ENCODE measurements at places on chromosomes 2 and 18.

DNA sequence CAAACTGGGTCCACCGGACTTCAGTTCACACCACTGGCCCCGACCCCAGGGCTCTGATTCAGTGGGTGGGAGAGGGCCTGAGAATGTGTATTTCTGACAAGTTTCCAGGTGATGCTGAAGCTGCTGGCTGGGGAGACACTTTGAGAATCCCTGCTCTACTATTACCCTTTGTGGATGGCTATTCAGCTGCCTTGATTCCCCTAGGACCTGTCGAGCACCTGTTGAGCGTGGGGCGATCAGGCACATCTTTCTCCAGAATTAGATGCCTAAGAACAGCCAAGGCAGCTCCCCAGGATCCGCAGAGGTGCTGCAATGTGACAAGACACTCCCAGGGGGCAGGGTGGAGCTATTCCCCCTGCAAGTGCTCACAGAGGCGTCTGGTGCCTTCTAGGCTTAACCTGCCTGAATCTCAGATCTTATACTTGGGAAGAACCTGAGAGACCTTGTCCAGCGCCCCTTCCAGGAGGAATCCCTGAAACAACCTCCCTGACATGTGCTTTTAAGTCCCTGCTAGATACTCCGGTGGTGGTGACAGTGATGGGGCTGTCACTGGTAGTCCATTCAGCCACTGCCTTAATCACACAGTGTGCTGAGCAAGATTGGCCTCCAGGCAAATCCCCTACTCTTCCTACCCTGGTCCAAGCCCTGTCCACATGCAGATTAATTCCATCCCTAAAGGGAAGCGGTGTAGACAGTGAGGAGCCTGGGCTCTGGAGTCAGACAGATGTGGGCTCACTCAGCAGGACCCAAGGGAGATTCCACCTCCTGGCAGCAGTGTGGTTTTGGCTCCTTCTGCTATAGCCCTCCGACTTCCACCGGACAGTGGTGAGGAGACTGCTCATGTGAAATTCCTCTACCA lies 43.4 kb upstream of the OTOF start:
- no peak for DNase-seq

DNA sequence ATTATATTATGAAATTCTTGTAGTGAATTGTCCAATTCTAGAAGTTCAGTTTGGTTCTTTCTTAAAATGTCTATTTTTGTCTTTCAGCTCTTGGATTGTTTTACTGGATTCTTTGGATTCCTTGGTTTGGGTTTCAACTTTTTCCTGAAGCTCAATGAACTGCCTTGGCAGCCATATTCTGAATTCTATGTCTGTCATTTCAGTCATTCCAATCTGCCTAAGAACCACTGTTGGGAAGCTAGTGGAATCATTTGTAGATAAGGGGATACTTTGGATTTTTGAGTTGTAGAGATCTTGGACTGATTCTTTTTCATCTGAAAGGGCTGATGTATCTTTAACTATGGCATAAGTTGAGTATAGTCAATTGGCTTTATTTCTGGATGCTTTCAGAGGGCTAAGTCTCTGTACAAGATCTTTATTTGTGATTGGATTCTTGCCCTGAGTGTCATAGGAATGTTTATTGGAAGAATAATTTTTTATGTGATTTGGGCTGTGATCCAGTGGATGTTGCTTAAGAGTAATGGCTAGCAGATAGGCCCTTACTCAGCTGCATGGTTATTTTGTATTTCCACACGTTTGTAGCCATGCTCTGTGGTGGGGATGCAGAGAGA lies 42.3 kb downstream of the SERPINB7 start:
- no peak for DNase-seq

GRCh38 chr2:221124532-221125240 lies 447.4 kb downstream of the EPHA4 start:
- DNase-seq, result no peak

DNA sequence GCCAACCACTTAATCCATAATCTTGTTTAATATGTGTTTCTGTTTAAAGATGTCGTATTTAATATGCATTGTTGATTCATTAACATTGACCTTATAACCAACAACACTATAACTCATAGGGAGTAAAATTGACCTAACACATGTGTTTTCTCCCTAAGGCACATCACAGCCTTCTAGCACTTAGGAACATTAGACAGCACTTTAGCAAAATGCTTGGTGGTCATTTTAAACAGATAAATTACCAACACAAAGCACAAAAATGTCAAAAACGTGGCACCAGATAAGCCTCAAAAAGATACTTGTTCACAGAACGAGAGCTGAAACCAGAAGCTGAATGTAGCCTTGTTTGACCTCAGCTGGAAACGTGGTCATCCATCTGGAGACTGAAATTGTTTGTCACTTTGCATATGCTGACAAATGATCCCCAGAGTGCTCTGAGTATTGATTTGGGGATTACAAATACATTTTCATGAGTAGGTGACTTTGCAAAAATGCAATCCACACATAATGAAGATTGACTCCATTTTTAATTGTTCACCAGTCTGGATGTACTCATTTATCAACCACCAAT lies 139.2 kb downstream of the CCDC102B start:
- no peak for DNase-seq

- no peak for DNase-seq
Measured at GRCh38 chr18:48915626-48916425, 34.9 kb downstream of the SMAD7 start.

DNA sequence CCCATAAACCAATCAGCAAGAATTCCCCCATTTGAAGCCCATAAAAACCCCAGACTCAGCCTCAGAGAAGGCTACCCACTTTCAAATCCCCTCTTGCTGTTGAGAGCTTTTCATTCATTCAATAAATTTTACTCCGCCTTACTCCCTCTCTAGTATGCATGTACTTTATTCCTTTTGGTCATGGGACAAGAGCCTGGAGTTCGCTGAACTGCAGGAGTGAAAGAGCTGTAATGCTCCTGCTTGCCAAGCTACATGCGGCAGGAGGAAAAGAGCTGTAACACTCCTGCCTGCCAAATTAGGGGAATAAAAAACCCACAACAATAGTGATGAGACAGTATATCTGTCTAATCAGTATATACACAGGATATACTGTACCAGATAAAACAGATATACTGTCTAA lies 1261.7 kb downstream of the LRP1B start:
- no peak for DNase-seq

Data from stimulated activated CD4-positive, alpha-beta T cell treated with anti-CD3 and anti-CD28 coated beads, Interleukin-1b, Interleukin-23, amount 100 ng/mL, for 1 hour (primary cell).